ENCODE measurements at places on chromosomes 12 and 14.

DNA sequence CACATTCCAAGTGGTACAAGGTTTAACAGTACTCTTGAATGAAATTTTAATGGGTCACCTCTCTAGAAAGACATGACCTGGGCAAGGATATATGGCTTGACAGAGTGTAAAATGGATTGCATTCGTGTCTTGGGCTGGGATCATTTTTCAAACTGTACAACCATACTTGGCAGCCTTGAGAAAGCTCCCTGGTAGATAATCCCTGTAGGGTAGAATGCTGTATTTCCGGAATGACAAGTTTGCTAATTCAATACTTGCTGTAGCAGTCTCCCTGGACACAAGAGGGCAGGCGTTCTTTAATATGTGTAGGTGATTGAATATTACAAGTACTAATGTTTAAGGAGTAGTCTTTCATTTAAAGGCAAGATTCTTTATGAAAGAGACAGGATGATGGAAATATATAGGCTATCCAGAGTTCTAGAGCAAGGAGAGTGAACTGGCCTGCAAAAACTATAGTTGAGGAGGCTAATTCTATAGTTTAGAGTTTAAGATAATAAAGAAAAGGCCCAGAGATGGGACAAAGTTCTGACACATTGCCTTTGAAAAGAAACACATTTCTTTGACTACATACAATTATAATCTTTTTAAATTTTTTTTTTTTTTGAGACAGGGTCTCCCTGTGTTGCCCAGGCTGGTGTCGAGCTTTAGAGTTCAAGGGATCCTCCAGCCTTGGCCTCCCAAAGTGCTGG lies 53.4 kb downstream of the PLBD1 start:
- DNase-seq = no peak

DNA sequence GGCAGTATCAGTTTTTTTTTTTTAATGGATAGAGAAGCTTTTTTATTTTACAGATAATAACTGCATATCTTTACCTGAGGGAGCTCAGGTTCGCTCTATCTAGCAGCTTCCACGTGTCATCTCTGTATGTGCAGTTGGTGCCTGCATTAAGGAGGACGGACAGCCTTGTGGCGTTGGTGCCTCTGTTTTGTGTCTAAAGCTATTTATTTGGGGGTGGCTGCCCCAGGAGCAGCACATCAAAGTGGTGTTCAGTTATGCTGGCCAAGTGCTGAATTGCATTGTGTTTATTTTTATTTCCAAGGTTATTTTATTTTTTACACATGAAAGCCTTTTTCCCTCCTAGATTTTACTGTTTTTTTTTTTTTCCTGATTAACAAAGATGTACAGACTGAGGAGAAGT lies 59.7 kb downstream of the RASSF3 start:
- no peak for DNase-seq

GRCh38 chr14:19918553-19919264 lies 1.7 kb upstream of the OR4K5 start:
- DNase-seq = no peak

DNA sequence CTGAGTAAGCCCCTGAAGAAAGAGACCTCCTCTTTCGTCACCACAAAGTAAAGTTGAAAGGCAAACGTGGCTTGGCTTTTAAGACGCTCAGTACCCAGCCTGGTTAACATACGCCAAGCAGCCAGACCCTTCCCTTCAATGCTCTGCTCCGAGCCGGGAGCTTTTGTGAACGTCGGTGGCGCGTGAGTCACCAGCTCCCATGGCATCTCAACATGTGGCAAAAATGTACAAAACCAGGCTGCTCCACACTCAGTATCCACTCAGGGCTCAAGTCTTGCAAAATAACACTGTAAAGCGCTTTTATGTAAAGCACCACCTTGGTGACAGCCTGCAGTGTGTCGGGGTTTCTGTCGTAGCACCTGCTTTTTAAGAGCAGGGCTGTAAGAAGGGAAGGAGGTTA lies 89.0 kb downstream of the SETD3 start:
- DNase-seq = no peak

DNA sequence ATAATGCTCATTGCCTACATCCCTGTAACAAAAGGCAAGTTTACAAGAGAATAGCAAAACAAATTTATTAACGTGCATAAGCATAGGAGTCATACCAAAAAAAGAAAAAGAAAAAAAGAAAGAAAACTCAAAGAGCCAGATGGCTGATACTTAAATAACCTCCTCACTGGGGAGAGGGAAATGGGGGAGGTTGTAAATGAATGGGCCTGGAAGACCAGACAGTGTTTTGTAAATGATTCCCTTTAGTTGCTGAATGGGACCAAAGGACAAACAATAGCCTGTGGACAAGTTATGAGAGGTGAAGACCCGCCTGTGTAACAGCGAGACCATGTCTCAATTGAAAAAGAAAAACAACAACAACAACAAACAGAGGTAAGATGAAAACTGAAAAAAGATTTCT lies 35.3 kb downstream of the CAPS2 start:
- no peak for DNase-seq

Measured in stimulated activated CD4-positive, alpha-beta T cell treated with anti-CD3 and anti-CD28 coated beads, Interleukin-4, amount 100 ng/mL, for 48 hours (primary cell).